ENCODE measurements at places on chromosomes 2 and 18. TPM values are rescaled to one million over a fixed set of nuclear protein-coding genes. Genes with fewer than 3 reads are reported as not detected.
A peak's percentile ranks its signal among the peaks of the same experiment; 100 is the strongest.

TEKT4 gene
- total RNA-seq, result not detected

ALPI gene
- total RNA-seq, result not detected

DNA sequence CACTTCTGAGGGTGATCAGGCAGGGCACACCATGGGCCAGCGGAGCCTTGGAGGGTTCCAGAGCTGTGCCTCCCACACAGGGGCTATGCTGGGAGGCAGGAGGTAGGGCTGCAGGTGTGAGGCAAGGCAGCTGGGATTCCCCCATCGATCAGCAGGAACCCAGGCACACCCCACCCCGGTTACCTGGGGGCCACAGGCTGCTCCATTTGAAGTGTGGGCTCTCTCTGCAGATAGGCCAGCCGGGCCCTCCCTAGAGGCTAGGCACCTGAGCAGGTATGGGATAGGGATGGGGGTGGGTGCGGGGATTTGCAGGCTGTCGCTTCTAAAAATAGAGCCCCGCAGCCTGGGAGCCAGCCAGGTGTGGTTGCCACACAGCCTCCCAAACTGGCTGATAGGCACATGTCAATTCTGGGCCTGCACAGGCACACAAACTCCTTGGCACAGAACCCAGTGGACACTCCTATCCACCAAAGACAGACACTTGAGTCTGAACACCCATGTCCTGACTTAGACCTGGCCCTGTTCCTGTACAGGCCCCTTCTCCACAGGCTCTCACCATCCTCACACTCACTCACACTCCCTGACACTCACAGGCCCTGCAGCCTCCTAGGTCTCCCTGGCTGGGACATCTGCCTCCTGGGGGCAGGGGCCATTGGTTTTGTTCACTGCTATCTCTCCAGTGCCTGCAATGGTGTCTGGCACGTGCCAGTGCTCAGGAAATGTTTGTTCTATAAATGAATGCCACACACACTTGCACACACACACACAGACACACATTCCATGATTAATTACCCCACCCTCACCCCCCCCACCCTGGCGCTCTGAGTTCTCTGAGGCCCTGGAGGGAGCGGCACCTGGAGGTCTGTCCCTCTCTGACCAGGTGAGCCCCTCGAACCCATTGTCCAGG lies 73.4 kb downstream of the ZFP36L2 start:
- DNase-seq, result no peak

- DNase-seq, result no peak
These were observed 11.6 kb downstream of the FHL2 start for GRCh38 chr2:105387225-105387624.

GRCh38 chr18:63131959-63132818 lies 187.4 kb downstream of the BCL2 start:
- DNase-seq, result no peak

DNA sequence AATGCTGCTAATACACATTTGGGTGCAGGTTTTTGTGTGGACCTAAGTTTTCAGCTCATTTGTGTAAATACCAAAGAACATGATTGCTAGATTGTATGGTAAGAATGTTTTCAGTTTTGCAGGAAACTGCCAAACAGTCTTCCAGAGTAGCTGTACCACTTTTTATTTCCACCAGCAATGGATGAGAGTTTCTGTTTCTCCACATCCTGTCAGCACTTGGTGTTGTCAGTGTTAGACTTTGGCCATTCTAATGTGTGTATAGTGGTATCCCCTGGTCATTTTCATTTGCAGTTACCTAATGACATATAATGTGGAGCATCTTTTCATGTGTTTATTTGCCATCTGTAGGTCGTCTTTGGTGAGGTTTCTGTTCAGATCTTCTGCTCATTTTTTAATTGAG lies 336.4 kb downstream of the GBX2 start:
- DNase-seq, result no peak

DNA sequence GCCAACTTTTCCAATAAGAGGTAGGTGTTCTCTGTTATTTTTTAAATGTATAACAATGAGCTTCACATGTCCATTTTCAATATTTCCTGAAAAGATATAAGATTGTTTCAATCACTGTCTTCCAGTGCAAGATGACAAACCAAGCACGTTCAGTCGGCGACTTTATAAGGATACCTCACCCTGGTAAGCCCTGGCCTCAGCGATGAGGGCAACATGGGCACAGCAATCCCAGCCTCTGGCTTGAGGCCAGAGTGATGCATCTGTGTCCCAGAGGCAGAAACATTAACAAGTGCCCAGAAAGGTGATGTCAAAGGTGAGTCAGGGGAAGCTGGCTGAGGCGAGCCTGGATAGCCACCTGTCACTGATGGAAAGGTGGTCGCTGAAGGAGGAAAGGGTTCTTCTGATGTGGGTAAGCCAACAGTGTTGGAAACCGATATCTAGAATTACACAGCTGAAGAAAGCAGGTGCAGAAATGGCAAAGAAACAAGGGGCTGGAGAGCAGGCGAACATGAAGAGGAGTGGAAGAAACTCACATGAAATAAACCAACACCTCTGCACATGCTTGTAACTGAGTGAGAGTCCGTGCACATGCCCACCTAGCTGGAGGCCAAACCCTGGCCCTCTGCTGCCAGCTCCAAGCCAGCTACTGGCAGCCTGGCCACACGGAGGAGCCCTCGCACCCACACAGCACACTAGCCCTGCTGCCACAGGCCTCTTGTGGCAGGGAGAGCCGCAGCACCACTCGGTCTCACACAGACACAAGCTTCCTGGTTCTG lies 65.5 kb downstream of the FBXO15 start:
- DNase-seq, result peak; percentile 45

GRCh38 chr2:223634238-223634637 lies 32.1 kb upstream of the SCG2 start:
- no peak for DNase-seq

DNA sequence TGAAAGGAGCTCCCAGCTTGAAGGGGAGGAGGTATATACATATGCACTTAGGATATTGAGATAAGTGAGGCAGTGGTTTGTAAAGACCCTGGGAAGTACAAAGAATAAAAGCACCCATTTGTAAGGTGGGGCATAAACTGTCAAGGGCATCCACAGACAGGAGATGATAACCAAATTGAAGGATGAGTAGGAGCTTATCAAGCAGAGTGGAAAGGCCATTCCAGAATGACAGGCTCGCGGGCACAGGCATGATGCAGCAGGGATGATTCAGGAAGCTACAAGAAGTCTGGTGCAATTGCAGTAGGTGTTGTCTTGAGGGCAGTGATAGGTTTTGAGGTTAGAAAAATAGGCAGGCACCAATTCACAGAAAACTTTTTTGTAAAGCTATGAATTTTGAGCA lies 504.8 kb downstream of the PIK3C3 start:
- DNase-seq, result no peak

IMMT gene
- 36.1 TPM for total RNA-seq

DNA sequence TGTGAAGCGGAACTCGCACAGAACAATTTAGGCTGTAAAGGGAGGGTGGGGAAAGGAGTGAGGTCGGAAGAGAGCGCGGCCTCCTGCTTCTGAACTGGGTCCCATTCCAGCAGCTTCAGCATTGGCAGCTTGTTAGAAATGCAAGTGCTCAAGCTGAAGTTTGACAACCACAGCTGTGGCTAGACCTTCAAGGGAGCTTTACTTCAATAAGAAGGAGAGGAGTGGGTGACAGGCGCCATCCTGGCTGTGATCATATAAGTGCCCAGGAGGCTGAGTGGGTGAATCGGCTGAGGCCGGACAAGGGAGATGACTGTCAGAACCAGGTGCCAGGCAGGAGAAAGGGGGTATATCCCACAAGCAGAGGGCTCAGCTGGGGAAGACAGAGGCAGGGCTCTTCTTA lies 622.5 kb downstream of the GALR1 start:
- no peak for DNase-seq

GRCh38 chr2:184367211-184367610 lies 231.1 kb upstream of the ZNF804A start:
- DNase-seq, result no peak

DNA sequence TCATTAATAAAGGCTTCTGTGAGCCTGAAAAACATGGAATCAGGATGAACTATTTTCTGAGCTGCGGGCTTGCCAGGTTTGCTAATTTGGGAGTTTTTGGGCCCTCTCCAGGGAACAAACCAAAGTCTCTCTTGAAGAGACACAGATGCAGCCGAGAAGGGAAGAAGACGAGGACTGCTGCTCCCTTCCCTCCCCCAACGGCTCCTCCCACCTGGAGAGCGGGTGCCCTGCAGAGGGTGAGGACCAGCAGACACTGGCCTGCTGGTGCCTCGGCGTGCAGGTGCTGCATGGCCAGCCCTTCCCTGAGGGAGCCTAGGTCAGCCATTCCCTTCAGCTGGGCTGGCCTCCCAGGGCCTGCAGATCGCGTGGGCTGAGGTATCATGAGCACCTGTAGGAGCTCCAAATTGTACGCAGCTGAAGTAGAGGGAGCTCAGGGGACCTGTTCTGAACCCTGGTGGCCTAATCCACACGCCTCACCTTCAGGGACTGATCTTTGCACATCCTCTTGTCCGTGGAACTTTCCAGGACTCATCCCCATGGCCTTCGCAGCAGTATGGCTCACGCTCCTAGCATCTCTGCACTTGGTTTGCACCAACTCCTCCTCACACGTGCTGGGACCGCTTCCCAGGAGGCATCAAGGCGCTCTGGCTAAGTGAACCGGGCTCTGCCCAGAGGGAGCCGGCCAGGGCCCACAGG lies 19.5 kb downstream of the EMX1 start:
- DNase-seq, result no peak

GRCh38 chr2:182594286-182594685 lies 121.8 kb upstream of the DNAJC10 start:
- no peak for DNase-seq

DNA sequence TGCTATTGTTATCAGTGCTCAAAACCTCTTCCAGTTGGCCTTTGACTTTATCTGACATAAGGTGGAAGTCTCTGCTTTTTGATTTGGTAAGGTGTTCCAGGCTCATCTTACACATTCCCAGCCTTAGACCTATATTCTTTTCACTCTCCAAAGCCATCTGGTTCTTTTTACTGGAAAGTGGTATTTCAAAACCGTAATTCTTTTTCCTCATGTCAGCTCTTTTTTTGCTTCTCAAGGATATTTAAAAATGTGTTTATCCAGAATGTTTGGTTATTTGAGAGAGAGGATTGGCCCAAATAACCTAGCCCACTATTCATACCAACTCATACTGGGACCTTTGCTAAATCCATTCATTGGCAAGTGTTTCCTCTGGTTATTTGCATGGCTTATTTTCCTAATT lies 411.2 kb upstream of the PIK3C3 start:
- no peak for DNase-seq

HOXD13 gene
- total RNA-seq, result not detected

- DNase-seq, result no peak
These were observed 600.3 kb downstream of the CCDC85A start for GRCh38 chr2:56784046-56784445.

DNA sequence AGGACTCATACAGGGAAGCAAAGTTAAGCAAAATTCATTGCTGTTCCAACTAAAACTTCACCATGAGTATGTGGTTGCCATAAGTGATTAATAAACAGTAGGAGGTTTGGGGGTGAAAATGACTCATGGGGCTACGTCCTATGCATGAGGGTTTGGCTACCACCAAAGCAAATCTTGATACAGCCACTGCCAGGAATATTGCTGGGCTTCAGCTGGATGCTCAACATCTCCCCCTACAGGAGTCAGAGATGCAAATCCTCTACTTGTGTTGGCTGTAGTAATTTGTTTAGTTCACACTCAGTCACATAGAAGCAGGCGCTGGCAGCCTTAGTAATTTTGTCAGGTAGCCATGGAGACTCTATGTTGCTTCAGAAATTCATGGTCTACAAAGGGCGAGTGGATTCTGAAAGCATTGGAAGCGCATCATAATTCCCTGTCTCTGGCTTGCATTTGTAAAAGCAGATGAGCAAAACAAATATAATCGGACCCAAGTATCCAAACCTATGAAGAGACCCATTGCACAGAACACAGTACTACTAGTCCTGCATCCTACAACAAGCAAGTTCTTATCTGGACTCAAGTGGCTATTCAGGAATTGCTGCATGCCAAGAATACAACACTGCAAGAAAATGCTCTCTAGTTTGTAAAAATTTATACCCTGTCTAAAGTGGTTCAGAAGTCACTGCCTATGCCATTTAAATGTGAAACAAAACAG lies 76.0 kb downstream of the CD28 start:
- DNase-seq, result peak; percentile 82

DNA sequence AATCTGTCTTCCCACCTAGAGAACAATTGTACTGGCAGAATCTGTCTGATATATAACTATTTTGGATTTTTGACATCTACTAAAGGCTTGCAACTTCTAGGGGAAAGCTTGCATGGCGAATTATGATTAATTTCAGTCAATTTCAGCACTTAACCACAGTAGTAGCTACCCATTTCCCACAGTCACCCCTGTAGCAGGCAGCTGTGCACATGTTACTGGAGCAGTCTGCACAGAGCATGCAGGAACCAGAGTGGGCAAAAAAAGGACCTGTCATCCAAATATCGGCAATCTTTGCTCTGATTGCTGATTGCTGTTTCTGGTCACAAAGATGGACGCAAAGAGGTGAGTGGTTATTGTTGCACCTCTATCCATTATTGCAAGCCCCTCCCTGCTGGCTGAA lies 473.3 kb downstream of the SPAG16 start:
- no peak for DNase-seq

LYG2 gene
- not detected for total RNA-seq

DNA sequence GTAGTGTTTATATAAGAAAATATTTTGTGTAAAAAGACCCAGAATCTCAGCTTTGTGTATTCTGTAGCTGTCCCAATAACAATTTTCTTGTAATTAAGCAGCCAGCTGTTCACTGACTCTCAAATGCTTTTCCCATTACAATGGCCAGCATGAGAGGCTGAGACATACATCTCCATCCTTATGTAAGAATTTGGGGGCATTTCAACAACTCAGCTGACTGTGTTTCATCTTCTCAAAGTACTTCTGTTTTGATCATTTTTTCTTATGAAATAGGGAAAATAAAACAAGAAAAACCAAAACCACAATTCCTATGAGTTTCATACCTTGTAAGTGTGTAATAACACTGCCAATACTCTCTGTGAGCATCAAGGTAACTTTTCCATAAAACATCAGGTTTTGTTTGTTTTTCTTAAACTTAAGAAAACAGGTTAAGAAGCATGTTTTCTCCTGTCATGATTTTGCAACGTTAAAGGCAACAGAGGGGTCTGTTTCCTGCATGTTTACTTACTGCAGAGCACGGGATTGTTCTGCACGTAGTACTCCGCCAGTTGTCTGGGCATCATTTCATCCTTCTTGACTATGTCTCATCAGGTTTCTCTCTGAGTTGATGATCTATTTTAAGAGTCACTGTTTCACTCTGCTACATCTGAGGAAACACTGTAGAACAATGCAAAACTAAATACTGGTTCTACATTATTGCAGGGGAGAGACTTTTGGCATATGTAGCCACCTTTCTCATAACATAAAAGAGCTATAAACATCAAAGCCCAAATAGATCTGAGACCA lies 62.9 kb upstream of the CYRIA start:
- DNase-seq, result no peak

DNA sequence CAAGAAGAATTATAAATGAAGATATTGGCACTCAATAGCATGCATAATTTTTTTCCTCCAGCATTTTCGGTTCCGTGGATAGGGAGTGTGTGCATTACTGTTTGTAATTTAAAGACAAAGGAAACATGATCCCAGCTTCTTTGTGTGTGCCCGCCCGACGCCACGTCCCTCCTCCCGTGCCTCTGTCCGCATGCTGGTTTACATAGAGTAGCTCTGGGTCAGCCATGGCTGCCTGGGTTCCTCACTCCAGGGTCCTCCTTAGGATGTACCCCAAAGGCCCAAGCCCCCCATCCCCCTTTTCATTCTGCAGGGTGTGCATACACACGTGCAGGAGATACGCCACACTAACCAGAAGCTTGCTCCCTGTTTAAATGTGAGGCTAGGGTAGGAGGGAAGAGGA lies 214.7 kb downstream of the KLHL29 start:
- no peak for DNase-seq

GRCh38 chr2:172200495-172201085 lies 97.9 kb upstream of the DLX2 start:
- DNase-seq, result no peak

SRD5A2 gene
- total RNA-seq, result not detected

PROM2 gene
- 0.54 TPM for total RNA-seq

Data from hematopoietic multipotent progenitor cell (in vitro differentiated cells).